Activated naive CD4-positive, alpha-beta T cell treated with anti-CD3 and anti-CD28 coated beads, Interleukin-2, amount 10 ng/mL, durations not matched to agents 7 days and 5 days (primary cell): ENCODE measurements at places on chromosomes 12 and 14.

GRCh38 chr14:99590746-99591555, 13.1 kb downstream of the CCDC85C start:
- no peaks in the 10 kb centered on the region for H3K27me3 ChIP-seq
- no peak overlapping the region for H3K4me3 ChIP-seq
- peaks cover 23% of the 10 kb centered on the region for H3K4me1 ChIP-seq
- no peak for DNase-seq
- no peaks in the 10 kb centered on the region for H3K36me3 ChIP-seq

DNA sequence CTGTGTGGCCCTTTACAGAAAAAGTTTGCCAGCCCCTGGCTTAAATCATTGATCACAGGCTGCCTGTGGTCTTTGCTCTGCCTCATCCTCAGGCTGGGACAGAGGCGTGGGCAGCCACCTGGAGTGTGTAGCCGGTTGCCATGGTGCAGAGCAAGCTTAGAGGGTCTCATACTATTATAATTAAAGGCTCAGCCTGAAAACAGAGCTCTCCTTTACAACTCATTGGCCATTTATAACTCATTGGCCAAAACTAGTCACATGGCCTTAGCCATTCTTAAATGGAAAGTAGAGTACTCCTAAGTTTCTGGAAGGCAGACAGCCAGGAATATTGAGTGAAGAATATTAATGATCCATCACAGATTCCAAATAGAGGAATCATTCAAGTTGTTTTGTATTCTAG, 3.0 kb downstream of the HSP90B1 start:
- peaks cover 7% of the 10 kb centered on the region for H3K27me3 ChIP-seq
- no peak for DNase-seq
- H3K4me3 ChIP-seq = no peak overlapping the region
- peaks cover 65% of the 10 kb centered on the region for H3K4me1 ChIP-seq

- H3K4me1 ChIP-seq = no peaks in the 10 kb centered on the region
- H3K27me3 ChIP-seq = peaks cover 17% of the 10 kb centered on the region
- H3K27ac ChIP-seq = no peak overlapping the region
- H3K36me3 ChIP-seq = peaks cover 5% of the 10 kb centered on the region
Measured at GRCh38 chr12:69608114-69608513, 2.6 kb downstream of the LRRC10 start.

DNA sequence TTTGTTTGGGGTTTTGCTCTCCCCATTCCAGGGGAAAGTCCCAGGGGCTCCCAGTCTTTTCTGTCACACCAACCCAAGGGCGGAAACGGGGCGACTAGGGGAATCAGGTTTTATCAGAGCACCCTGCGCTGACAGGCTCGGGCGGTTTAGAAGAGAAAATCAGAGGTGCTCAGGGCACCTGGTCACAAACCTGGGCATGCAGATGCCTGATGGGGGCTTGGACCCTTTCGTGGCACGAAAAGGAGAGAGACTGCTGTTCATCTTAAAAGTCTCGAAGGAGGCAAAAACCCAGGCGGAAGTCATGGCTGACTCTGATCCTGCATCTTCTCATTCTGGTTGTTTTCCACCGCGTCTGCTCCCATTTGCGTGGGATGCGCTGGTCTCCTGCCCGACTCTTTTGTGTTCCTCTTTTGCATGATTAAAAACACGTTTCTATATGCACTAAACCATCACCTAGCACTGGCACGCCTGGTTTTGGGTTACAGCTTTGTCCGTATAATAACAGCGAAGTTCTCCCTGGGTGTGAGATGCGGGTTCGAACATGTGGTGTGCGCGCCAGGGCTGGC, 13.2 kb downstream of the OTX2 start:
- no peak for DNase-seq
- no peaks in the 10 kb centered on the region for H3K36me3 ChIP-seq
- H3K27ac ChIP-seq = no peak overlapping the region
- peaks cover 81% of the 10 kb centered on the region for H3K27me3 ChIP-seq

DNA sequence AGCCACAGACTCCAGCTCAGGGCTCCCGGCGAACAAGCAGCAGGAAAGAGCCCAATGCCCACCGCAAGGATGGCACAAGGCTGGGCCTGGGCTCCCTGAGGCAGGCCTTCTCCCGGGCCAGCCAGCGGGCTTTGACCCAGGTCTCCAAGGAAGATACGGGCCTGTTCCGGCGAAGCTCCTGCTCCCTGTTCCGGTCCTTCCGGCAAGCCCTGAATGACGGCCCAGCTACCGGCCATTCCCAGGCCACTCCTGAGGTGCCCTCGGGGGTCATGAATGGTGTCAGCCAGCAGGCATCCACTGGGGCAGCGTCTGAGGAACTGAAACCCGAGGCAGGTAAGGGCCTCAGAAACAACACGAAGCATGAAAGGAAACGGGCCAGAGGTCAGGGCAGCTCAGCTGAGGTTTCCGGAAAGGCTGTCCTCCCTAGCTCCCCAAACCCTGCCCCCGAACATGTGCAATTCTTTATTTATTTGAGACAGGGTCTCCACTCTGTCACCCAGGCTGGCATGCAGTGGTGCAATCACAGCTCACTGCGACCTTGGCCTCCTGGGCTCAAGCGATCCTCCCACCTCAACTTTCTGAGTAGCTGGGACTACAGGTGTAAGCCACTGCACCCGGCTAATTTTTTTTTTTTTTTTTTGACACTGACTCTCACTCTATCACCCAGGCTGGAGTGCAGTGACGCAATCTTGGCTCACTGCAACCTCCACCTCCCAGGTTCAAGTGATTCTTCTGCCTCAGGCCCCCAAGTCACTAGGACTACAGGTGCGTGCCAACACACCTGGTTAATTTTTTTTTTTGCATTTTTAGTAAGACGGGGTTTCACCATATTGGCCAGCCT, 6.0 kb downstream of the EXOC3L4 start:
- no peaks in the 10 kb centered on the region for H3K36me3 ChIP-seq
- no peak for DNase-seq
- H3K4me1 ChIP-seq = peaks cover 9% of the 10 kb centered on the region
- H3K4me3 ChIP-seq = no peak overlapping the region
- no peak overlapping the region for H3K27ac ChIP-seq
- H3K27me3 ChIP-seq = peaks cover 65% of the 10 kb centered on the region

DNA sequence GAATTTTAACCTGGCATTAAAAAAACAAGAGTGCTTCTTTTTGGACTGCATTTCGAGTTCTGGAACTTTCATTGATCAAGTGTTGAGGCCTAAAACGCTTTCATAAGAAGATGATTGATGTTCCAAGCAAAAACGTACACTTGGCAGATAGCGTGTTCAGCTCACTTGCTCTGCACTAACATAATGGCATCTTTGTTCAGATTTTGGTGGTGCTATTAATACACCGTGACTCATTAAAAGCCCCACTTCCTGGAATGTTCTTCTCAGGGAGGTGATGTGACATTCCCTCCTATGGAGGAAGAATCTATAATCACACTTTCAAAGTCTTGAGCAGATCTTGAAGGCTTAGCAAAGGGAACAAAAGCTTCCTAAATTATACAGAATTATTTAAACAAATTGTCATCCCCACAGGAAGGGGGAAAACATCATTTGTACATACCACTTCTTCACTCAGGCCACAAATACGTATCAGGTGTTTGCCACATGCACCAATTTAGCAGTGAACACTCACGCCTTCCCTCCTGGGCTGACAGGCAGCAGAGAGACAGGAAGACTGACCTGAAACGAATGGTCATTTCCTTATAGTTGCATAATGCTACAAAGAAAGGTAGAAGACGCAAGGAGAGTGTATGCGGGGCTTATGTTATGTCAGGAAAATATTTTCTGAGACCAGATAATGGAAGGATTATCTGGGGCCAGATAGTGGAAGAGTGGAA, 15.4 kb downstream of the HSP90AA1 start:
- H3K4me3 ChIP-seq = no peak overlapping the region
- no peaks in the 10 kb centered on the region for H3K36me3 ChIP-seq
- DNase-seq = no peak
- H3K4me1 ChIP-seq = no peaks in the 10 kb centered on the region
- H3K27me3 ChIP-seq = no peaks in the 10 kb centered on the region
- no peak overlapping the region for H3K27ac ChIP-seq

GRCh38 chr12:100433701-100434100, 40.0 kb upstream of the NR1H4 start:
- H3K27me3 ChIP-seq = no peaks in the 10 kb centered on the region
- no peak for DNase-seq
- no peaks in the 10 kb centered on the region for H3K36me3 ChIP-seq

DNA sequence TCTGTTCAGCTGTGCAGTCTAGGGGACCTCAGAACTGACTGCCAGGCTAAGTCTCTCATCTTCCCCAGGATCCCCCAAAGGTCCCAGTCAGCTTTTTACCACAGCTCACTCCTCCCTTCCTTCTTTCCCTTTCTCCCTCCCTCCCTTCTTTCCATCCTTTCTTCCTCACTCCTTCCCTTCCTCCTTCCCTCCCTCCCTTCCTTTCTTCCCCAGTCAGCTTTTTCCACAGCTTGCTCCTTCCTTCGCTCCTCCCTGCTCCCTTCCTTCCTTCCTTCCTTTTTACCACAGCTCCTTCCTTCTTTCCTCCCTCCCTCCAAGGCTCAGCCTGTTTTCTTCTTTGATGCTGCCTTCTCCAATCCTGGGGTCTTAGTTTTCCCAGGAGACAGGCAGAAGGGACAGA, 39.2 kb downstream of the ATG14 start:
- no peaks in the 10 kb centered on the region for H3K27me3 ChIP-seq
- H3K27ac ChIP-seq = no peak overlapping the region

DNA sequence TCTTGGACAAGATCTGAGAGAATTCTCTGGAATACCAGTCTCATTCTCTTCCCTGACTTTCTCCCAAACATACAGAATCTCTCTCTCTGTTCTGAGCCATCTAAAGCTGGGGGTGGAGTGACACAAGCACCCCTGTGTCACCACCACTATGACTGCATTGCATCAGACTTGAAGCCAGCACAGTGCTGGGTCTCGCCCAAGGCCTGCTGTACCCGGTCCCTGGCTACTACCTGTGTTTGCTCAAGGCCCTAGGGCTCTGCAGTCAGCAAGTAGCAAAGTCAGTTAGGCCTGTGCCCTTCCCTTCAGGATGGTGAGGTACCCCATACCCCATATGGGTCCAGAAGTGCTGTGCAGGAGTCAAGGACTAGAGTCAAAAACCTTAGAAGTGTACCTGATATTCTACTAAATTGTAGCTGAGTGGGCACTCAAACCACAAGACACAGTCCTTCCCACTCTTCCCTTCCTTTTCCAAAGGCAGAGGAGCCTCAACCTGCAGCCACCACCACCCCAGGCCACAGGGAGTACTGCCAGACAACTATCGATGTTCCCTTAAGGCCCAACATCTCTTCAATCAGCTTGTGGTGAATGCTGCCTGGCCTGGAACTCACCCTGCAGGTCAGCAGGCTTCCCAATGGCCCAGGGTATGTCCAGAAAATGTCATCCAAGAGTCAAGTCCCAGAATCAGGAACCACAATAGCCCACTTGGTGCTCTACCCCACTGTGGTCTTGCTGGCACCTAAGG, 21.2 kb upstream of the RDH16 start:
- H3K4me3 ChIP-seq = no peak overlapping the region

- DNase-seq = no peak
- no peaks in the 10 kb centered on the region for H3K27me3 ChIP-seq
- no peak overlapping the region for H3K27ac ChIP-seq
- H3K4me1 ChIP-seq = no peaks in the 10 kb centered on the region
Measured at GRCh38 chr14:39319381-39319780, 85.7 kb downstream of the MIA2 start.

DNA sequence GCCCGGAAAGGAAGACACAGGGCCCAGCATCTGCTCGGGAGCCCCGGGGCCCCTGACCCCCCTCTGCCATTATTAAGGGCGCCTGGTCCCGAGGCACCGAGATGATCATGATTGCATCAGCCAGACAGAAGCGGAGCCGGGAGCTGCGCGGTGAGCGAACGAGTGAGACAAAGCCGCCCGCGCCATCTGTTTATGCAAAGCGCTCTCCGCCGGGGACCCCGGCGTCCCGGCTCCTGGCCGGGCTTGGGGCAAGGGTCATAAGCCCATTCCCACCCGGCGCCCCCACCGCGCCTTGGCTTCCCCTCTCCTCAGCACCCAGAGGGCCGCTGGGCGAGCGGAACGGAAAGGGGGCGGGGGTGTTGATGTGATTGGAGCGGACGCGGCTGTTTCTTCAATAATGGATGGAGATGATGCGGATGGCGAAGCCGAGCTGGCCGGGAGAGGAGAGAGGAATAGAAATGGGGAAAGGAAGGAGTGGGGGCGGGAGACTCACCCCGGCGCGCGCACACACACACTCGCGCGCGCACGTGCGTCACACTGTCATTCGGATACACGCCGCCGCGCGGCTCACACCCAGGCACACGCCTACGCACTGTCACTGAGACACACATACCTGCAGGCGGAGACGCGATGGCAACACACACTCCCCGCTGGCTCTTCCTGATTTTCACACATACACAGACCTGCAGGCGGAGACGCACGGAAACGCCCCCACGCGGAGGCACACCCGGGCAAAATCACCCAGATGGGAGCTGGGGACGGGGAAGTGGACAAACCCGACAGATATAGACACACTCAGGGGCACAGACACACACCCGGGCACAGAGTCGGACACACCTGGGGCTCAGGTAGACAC, 10.7 kb downstream of the STAC3 start:
- peak overlapping the region; percentile 95 for H3K4me3 ChIP-seq
- peak overlapping the region; percentile 84 for H3K27ac ChIP-seq
- H3K27me3 ChIP-seq = peaks cover 98% of the 10 kb centered on the region

DNA sequence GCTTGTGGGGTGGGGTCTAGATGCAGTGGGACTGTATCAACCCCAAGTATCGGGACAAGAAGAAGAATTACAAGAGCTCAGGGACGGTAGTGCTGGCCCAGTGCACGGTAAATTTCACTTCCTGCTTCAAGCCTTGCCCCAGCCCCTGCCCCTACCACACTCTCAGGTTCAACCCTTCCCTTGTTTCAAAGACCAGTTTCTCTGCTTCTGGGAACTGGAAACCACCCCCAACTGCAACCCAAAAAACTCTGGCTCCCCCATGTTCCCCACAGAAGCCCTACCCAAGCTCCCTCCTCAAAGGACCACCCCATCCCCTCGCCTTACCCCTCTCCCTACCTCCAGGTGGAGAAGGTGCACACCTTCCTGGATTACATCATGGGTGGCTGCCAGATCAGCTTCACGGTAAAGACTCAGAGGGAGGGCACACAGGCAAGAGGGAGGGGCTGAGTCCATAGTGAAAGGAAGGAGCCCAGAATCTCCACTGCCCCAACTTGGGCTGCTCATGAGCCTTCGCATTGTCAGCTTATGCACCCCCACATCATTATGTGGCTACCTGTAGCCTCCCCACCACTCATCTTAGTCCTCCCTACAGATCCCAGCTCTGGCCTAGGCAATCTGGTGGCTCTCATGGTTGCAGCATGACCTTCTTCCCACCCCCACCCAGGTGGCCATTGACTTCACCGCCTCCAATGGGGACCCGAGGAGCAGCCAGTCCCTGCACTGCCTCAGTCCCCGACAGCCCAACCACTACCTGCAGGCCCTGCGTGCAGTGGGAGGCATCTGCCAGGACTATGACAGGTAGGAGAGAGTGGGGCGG, 4.3 kb downstream of the CPNE6 start:
- peak overlapping the region; percentile 81 for H3K27ac ChIP-seq
- peak overlapping the region; percentile 36 for H3K4me3 ChIP-seq
- H3K36me3 ChIP-seq = no peaks in the 10 kb centered on the region
- peak; percentile 47 for DNase-seq
- H3K4me1 ChIP-seq = peaks cover 40% of the 10 kb centered on the region
